Effector memory CD4-positive, alpha-beta T cell (primary cell): ENCODE measurements at places on chromosomes 12 and 14.

DNA sequence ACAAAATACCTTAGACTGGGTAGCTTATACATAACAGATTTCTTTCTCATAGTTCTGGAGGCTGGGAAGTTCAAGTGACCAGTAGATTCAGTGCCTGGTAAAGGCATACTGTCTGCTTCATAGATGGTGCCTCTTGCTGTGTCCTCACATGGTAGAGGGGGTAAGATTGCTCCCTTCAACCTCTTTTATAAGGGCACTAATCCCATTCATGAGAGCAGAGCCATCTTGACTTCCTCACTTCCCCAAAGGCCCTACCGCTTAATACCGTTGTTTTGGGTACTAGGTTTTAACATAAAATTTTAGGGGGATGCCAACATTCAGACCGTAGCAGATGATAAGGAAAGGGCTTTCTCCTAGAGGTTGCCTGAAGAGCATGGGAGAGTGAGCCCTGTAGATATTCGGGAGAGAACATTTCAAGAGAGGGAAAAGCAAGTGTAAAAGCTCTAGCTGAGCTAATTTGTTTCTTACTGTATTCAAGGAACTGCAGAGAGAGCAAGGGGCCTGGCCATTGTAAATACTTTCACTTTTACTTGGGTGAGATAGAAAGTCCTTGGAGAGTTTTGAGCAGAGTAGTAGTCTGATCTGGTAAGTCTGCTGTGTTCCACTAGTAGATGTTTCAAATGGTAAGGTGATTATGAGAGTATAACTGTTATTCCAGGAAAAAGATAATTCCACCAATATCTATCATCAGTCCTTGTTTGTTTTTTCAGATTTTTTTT lies 27.3 kb downstream of the FRS2 start:
- no peak for DNase-seq

- DNase-seq = no peak
These were observed 1.2 kb downstream of the ZNF641 start for GRCh38 chr12:48349471-48349870.

DNA sequence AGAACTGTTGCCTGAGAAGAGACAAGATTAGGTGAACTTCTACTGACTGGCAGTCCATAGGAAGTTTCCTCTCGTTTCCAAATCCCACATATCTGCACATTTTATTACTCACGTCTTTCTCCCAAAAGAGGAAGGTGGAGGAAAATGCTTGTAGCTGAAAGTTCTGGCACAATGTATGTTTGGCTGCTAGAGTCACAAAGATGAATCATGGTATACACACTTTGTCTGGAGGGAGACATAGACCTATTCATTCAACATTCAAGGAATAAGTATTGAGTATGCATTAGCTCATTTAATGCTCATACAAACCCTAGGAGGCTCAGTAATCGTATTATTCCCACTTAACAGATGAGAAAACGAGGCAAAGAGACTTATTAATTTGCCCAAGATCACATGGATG lies 291.8 kb downstream of the FOXN3 start:
- DNase-seq = no peak

DNA sequence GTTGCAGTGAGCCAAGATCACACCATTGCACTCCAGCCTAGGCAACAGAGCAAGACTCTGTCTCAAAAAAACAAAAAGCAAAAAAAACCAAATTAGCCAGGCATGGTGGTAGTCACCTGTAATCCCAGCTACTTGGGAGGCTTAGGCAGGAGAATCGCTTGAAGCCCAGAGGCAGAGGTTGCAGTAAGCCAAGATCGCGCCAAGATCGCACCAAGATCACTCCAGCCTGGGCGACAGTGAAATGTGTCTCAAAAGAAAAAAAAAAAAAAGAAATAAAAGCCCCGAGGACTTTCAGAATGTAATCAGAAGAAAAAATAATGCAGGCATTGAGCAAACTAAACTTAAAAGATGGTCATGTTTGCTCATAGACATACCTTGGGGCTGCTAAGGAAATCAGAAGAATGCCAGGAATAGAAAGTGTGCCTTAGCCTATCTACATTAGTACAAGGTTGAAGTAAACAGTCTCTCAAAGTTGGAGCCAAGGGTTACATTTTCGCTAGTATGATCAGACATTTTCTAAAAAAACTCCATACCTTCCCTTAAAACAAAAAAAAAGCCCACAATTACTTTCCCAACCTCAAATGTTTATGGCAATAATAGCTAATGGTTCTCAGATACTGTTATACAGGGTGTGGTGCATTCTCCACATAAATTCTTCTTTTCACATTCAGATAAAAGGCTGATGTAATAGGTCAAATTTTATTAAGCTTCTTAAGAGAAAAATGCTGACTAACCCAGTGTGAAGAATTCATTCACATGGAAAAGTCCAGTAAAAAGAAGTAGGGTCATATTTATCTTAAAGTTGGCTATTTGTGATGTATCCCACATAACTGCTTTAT lies 15.8 kb downstream of the DTD2 start:
- DNase-seq = no peak

- DNase-seq = no peak
These were observed 63.1 kb upstream of the CNOT2 start for GRCh38 chr12:70180130-70180529.

DNA sequence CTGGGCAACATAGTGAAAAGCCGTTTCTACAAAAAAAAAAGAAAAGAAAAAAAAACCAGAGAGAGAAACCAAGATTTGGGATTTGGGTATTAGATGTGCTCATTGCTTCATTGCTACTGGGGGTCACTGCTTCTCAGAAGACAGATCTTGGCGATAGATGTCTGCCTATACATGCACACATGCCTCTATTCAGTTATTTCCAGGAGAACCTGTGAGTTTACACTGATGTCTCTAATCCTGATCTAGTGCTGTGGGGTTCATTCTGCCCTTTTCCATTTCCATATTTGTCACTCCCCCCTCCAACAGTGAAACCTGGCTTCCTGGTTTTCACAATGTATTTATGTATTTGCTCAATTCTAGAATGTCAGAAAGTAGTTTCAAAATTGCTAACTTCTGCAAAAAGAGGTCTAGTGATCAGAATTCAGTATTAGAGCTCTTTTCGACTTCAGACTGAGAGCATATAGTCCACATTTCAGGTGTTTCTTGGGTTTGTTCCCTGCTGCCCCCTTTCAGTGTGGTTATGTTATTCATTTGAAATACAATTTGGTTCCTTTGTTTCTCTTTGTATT lies 111.0 kb downstream of the SLC25A47 start:
- no peak for DNase-seq

DNA sequence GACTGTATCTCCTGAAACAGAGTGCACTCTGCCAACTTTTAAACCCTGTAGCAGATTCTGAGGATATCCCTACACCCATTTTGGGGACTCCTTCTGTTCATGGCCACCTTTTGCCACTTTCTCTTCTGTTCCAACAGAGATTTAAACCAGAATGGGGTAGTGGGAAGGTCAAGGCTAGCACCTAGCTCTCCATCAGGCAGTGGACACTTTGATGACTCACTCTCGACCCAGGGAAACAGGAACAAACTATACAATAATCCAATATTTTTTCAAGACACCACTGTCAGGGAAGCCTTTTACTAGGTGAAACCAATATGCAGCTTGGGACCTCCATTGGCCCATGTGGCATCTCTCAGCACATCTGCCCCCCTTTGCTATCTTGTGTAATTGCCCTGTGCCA lies 103.6 kb downstream of the DAAM1 start:
- no peak for DNase-seq
